Thymus (tissue), 14 donors: ENCODE measurements at places on chromosomes 1 and 21. TPM values are rescaled to one million over a fixed set of nuclear protein-coding genes. Genes with fewer than 3 reads are reported as not detected.

DMBX1 gene
- total RNA-seq: 0.05 TPM

TRIM46 gene
- total RNA-seq: 1.9 TPM

FCN3 gene
- total RNA-seq: 0.47 TPM

KIF21B gene
- total RNA-seq: 8.2 TPM
